ENCODE measurements at places on chromosomes 11 and 22.

GRCh38 chr11:69134957-69135356 is 20.8 kb upstream of the SMIM38 start:
- DNase-seq, result no peak

DNA sequence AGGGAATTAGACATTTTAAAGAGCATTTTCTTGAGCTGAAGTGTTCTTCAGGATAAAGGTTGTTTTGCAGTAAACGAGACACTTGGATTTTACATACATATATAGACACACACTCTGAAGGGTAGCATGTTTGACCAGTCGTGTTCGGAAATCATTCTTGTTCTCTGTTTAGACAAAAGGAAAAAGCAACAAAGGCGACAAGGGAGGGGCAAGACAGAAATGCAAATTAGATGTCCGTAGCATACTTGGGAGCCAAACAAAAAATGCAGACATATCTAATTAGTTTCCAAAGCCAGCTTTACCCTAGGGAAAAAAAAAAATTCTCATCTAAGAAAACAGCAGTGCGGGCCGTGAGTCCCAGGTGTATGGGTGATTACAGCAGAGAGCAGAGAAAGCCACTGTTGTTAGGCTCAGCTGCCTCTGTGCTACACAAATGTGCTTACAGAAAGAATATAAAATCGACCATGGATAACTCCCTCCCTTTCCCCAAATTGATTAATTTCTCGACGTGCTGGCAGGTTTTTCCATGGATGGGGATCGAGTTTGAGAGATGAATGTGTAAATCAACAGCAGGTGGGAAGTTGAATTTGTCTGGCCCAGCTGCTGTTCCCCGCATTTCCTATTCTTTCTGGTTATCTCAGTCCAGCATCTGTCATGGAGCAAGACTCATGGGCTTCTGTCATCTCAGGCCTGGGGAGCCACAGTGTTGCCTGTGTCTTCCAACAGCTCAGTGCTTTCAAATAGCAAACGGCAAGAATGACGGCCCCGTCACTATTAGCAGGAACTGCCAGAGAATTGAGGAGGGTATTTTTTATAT is 176.5 kb upstream of the TTC12 start:
- DNase-seq, result no peak

DNA sequence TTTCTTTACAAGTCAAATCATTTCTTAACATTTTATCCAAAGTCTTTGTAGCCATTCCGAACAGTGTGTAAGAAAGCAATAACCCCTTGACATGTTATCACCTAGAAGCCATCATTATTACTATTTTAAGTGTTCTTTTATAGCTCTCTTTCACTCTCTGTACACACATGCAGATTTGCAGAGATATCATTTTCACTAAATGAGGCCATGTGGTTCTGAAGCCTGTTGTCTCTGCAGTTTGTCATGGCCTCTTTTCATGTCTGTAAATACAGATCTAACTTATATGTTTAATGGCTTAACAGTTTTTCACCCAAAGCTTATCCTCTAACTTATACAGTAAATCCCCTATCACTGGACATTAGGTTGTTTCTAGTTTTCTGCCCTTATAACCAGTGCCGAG is 166.8 kb downstream of the MYO18B start:
- DNase-seq, result no peak

- no peak for DNase-seq
Observed at GRCh38 chr22:21443057-21443734, 24.0 kb upstream of the TMEM191C start.

- peak; percentile 38 for DNase-seq
Observed at GRCh38 chr11:67022961-67023956, at the start of gene SYT12. Gene SYT12 (plus strand): TSS chr11:67023134. CDS start chr11:67030145, 7,011 bp downstream.

DNA sequence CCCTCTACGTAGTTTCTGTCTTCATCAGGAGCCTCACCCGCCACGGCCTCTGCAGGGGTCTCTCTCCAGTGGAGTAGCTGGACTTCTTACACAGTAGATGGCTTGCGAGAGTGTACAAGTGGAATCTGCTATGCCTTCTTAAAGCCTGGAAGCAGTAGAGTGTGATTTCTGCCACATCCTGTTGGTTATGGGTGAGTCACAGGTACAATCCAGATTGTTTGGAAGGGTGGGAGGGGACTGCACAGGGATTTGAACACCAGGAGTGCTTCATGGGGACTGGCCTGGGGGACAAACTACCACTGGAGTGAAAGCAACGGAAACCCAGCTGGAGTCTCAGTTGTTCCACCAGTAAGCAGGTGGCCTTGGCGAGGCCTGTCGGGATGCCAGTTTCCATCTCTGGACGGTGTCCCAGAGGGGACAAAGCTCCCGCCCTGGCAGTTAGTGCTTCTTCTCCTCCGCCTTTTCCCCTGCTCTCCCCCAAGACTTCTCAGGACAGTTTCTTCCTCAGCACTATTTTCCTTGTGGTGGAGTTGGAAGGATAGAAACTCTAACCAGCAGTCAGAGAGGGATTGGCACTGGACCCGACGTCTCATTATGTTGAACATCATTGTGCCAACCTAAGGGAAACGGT is 85.0 kb upstream of the RCN1 start:
- DNase-seq, result no peak

GRCh38 chr22:26409719-26410335 is 19.2 kb upstream of the ASPHD2 start:
- no peak for DNase-seq

- no peak for DNase-seq
Observed at GRCh38 chr11:127825183-127825582, 762.2 kb downstream of the ETS1 start.

- DNase-seq, result no peak
Observed at GRCh38 chr11:15227011-15227410, 112.3 kb downstream of the INSC start.

GRCh38 chr11:28702450-28702790 is 594.2 kb downstream of the METTL15 start:
- no peak for DNase-seq

GRCh38 chr11:3073029-3073435 is 15.8 kb upstream of the CARS1 start:
- no peak for DNase-seq

DNA sequence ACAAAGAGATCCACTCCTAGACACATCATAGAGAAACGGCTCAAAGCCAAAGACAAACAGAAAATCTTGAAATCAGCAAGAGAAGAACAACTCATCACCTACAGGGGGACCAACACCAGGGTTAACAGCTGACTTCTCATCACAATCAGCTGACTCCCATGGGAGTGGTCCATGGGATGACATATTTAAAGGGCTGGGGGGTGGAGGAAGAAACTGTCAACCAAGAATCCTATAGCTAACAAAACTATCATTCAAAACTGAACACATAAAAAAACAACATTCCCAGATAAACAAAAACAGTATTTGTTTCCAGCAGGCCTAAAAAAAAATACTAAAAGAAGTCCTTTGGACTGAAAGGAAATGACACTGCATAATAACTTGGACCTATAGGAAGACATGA is 86.7 kb downstream of the APOL5 start:
- no peak for DNase-seq

- no peak for DNase-seq
Observed at GRCh38 chr22:18978506-18978905, 42.4 kb upstream of the PRODH start.

GRCh38 chr11:36540998-36541397 is 26.8 kb upstream of the RAG1 start:
- peak; percentile 19 for DNase-seq

DNA sequence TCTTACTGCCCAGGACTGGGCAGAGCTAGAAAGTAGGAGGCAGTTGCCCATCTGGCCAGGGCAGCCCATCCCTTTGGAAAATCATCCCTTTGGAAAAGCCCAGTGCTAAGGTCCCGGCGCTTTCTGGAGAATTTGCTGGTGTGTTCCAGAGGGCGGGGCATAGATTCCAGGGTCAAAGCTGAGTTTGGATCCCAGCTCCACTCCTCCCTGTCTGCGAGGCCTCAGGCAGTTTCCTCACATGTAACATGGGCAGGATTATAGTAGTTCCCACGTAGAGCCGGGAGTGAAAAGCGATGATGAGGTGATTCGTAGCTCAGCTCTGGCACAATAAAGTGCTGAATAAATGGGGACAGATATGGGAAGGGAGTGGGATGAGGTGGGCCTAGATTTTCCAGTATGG is 31.4 kb upstream of the LRRC10B start:
- no peak for DNase-seq

DNA sequence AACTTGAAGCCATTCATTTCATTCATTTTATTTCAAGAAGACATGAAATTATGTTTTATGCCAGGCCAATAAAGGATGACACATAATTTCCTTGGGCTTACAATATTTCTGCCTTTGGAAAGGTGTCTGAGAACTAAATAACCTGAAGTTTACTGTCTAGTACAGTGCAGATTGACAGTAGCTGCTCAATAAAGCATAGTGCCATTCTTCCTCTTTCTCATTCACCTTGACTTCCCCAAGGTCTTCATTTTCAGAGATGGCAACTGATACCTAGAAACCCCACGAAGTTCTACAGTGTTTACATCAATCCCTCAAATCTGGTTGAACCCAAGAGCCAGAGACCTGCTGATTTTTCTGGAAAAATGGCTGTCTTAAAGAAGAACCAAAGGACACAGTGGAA is 144.3 kb upstream of the SYN3 start:
- no peak for DNase-seq

- no peak for DNase-seq
Observed at GRCh38 chr11:26842478-26843282, 120.8 kb upstream of the SLC5A12 start.

- DNase-seq, result no peak
Observed at GRCh38 chr11:57459164-57460021, 935 bp upstream of the RTN4RL2 start.

DNA sequence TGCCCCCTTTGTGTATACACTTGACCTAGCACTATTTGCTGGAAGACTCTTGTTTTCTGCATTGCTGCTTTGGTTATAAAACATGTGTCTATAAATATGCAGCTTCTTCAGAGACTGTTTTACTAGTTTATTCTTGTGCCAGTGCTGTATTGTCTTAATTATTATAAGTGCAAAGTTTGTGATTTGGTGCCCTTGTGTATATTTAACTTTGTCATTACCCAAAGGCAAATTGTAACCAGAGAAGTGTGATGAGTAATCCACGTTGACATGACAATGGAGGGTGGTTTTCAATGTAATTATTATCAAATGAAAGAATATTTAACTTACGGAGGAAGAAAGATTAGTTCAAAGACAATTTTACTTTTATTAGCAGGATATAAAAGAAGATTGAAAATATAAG is 75.0 kb upstream of the PRODH start:
- DNase-seq, result no peak

- no peak for DNase-seq
Observed at GRCh38 chr11:35281169-35281688, 138.1 kb downstream of the SLC1A2 start.

- DNase-seq, result no peak
Observed at GRCh38 chr11:129131316-129131715, 60.8 kb downstream of the ARHGAP32 start.

GRCh38 chr22:45468872-45469271 is 33.8 kb upstream of the FBLN1 start:
- no peak for DNase-seq

GRCh38 chr11:12556788-12557384 is 117.3 kb upstream of the TEAD1 start:
- no peak for DNase-seq

- DNase-seq, result no peak
Observed at GRCh38 chr11:74689666-74690065, 41.6 kb downstream of the CHRDL2 start.

DNA sequence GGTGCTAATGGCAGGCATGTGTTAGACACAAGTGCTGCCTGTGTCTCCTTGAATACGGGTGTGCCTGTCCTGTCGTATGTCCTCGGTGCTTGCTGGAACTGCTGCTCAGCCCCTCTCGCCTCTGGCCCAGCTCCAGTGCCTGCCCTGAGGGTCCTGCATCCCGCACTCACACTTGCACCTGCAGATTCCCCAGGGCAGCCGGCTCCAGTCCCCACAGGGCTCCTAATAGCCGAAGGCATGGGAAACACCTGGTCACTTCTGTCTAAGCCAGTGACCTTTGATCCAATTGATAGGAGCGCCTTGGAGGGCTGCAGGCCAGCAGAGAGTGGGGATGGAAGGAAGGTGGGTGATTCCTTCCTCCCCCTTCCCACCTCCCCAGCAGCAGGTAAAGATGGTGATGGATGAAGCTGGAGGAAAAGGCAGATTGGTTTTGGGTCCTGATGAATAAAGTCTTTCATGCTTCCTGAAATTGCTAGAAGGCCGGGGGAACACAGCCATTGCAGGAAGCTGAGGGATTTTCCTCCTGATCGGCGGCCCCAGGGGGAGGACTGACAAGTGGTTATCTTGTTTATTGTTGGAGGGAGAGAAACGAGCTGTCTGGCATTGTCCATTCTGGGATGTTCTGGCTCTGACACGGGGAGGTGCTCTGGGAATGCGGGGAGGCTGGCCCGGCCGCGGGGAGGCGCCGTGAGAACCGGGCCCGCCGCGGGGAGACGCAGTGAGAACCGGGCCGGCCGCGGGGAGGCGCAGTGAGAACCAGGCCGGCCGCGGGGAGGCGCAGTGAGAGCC is 110.9 kb upstream of the B3GAT1 start:
- no peak for DNase-seq

GRCh38 chr22:22547692-22548300 is 11.3 kb downstream of the PRAME start:
- no peak for DNase-seq

- DNase-seq, result no peak
Observed at GRCh38 chr11:94533206-94533605, 10.5 kb upstream of the FUT4 start.

DNA sequence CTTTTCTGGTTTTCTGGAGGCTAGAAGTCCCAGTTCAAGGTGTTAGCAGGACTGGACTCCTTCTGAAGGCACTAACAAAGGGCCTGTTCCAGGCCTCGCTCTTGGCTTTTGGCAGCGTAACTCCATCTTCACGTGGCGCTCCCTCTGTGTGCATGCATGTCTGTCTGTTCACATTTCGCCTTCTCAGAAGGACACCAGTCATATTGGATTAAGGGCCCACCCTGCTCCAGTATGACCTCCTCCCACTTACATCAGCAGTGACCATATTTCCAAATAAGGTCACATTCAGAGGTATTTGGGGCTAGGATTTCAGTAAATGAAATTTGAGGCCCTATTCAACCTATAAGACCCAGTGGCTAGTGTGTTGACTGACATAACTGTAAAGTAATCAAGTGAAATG is 20.0 kb downstream of the APLP2 start:
- DNase-seq, result no peak

DNA sequence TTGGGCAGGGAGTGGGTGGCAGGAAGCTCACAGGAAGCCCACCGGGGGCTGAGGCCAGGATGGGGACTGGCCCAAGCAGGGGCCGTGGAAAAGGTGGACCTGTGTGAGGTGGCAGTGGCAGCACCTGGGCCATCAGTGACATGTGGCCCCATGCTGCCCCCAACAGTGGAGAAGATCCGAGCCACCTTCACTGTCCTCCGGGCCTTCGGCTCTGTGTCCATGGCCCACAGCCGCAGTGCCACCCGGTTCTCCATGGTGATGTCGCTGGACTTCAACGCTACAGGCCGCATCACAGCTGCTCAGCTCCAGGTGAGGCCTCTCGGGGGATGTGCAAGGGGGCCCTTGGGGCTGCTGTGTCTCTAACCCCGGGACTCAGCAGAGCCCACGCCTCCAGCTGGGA is 37.9 kb downstream of the MYO18B start:
- no peak for DNase-seq

DNA sequence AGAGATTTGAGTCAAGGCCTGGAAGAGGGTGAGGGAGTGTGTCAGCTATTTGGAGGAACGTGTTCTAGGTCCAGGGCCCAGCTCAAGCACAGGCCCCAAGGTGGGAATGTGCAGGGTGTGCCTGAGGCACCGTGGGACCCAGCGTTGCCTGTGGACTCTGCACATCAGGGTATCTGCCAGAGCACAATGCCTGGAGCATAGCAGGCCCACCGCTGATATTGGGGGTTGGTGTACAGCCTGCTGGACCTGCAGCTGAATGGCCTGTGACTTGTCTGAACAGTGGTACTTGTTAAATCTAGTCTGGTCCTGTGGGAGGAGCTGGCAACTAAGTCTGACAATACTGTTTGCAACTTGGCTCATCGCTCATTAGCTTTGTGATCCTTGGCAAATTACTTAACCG is 131.7 kb downstream of the GRIK4 start:
- no peak for DNase-seq

Data from GM12891 (cell line).